ENCODE measurements at places on chromosomes 6 and 20.

DNA sequence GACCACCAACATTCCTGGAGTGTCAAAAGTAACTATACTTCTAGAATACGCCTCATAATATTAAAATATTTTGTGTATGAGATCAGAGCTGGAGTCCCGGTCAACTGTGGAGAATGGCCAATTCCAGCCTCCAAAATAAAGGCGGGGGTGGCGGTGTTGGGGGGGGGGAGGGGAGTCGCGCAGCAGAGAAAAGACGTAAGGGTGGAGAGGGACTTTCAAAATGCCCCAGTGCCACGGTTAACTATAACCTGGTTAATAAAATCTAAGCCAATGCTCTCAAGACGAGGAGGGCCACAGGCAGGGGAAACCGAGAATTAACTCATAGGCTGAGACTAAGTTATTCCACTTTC is 1.3 kb downstream of the NUP153 start:
- no peak for DNase-seq

GRCh38 chr20:1625083-1625690 is 5.4 kb upstream of the SIRPB1 start:
- no peak for DNase-seq

DNA sequence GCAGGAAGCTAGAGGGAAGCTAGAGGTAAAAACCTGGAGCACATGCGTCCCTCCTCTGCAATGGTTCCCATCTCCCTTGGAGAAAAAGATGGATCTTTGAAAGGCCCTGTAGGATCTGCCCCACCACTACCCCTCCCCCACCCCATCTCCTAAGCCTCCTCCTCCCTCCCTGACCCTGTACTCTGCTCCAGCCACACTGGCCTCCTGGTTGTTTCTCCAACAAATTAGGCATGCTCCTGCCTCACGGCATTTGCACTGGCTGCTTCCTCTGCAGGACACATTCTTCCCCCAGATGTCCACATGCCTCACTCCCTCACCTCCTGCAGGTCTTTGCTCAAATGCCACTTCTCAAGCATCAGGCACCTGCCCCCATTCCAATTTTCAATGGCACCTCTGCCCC is 45.5 kb downstream of the UBE2V1 start:
- DNase-seq: no peak

GRCh38 chr6:13538084-13538483 is 36.3 kb upstream of the SIRT5 start:
- no peak for DNase-seq

DNA sequence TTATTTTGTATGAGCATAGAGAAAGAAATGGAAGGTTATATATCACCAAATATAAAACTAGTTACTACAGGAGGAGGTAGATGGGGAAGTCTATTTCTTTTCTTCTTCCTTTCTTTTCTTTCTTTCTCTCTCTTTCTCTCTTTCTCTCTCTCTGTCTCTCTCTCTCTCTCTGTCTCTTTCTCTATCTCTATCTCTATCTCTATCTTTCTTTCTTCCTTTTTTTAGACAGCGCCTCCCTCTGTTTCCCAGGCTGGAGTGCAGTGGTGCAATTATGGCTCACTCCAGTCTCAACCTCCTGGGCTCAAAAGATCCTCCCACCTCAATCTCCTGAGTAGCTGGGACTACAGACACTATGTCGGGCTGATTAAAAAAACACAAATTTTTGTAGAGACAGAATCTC is 10.2 kb upstream of the SGK1 start:
- no peak for DNase-seq

- peak; percentile 69 for DNase-seq
These were observed 8.6 kb upstream of the BTNL2 start for GRCh38 chr6:32415521-32416019.

DNA sequence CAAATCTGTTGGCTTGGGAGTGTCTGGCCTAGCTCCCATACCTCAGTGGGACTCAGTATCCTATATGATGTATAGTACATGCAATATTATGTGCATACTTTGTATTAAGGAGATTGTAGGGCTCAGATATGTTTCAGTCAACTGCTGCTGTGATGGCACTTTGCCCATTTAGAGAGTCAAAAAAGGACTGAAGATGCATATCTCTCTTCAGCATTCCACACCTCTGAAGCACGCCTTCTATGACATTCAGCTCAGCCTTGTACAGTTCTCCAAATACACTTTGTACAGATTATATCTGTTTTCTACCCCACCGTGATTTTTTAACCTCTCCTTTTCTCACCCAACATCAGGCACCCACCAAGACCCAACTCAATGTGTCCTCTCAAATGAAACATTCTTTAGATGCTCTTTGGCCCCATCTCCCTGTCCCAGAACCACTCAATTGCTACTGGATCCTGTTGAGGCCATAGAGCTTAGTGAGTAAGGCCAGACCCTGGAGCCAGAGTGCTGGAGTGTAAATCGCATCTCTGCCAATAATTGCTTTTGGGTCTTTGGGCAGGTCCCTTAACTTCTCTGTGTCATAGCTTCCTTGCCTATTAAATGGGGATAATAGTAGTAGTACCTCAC is 15.6 kb downstream of the ENPP1 start:
- no peak for DNase-seq

DNA sequence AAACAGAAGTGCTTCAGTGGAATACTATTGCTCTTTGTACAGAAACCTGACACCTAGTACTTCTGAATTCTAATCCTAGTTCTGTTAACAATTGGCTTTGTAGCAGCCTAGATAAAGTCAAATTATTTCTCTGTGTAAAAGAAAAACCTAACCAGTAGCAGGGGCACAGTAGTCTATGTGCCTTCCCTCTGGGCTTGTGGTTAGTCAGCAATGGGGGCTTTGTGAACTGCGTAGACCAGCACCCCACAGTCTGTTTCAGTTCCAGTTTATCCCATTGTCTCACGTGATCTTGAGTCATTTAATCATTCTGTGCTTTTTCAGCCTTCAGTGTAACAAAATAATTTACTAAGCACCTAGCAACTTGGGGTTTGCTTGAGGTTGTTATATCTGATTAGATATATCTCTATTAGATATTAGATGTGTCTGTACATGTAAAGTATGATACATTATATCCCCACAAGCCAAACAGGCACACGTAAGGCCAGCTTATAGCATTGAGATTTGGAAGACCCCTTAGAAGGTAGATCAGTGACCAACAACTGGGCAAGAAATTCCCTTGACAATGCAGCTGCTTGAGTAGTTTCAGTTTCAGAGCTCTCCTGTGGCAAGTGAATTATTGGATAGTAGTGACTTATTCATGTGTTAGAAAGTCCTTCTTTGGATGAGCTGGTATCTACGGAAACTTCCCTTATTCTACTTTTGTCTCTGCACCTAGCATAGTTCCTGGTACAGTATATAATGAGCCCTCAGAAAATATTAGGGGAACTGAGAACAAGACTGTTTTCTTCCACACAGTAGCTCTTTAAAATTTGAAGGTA is 27.9 kb upstream of the CCR6 start:
- DNase-seq: no peak

DNA sequence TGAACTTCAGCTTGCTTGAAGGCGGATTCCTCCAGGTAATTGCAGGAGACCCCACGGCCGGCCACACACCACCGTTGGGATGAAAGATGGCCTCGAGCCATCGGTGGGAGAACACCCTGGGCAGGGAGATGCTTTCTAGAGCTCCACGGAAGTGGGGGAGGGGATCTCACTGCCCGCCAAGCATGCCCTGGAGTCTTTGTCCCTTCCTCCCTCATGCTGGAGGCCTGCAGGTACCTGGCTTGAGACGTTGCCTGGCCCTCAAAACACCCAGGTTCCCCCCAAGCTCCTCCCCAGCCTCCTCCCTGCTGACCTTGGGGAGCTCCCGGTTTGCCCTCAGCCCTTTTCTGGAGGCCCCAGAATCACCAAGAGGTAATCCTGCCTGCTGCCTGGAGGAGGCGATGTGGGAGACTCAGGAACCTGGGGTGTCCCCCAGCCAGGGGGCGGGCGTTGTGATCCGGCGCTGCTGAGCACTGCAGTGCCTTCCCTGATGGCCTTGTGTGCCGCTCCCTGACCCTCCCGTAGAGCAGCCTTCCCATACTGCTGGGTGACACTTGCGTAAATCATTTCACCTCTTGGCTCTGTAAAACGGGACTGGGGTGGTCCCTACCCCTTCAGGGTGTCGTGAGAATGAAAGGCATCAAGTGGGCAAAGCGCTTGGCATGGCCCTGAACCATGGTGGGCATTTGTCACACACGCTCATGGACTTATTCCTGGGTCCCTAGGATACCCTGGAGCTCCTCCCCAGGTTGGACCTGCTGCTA is 91.4 kb downstream of the CEBPB start:
- no peak for DNase-seq

GRCh38 chr6:48036316-48036715 is 74.7 kb downstream of the PTCHD4 start:
- no peak for DNase-seq

DNA sequence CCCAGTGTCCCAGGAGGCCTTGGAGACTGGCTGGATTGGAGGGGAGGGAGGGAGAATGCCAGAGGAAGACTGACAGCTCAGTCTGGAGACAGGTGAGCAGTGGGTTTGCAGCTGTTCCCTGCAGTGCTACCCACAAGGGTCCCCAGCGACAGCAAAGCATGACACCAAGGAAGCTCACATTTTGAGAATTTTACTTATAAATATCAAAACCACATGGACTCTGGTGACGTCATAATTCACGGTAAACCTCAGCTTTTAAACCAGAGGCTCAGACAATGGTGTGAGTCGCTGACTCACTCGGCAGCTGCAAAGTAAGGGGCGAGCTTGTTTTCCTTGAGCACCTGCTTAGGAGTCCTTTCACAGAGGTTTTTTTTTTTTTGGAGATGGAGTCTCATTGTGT is 65.2 kb downstream of the THBS2 start:
- no peak for DNase-seq

DNA sequence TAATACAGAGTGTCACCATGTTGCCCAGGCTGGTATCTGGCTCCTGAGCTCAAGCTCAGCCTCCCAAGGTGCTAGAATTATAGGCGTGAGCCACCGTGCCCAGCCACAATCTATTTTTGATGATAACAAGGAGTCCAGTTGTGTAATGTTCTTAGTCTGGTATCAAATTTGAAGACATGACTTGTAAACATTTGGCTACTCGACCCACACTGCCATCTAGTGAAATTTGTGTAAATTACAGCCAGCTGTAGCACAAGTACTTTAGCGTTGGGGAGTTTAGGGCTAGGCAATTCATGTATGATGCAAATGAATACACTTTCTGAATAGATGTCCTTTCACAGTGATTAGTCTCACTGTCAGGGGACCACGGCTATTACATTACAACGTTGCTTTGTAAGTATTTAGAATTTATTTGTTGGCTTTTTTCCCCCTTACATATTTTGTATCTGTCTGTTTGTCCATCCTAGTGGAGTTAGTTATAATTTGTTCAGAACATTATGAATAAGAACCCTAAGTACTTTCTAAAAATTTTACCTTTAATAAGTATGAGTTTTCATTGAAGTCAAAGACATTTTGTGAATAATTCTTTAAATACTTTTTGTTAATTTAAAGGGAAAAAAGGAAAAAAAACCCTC is 139.7 kb downstream of the PRDM13 start:
- peak; percentile 7 for DNase-seq

Measured in effector CD8-positive, alpha-beta T cell (primary cell).